ENCODE measurements at places on chromosomes 2 and 18.

DNA sequence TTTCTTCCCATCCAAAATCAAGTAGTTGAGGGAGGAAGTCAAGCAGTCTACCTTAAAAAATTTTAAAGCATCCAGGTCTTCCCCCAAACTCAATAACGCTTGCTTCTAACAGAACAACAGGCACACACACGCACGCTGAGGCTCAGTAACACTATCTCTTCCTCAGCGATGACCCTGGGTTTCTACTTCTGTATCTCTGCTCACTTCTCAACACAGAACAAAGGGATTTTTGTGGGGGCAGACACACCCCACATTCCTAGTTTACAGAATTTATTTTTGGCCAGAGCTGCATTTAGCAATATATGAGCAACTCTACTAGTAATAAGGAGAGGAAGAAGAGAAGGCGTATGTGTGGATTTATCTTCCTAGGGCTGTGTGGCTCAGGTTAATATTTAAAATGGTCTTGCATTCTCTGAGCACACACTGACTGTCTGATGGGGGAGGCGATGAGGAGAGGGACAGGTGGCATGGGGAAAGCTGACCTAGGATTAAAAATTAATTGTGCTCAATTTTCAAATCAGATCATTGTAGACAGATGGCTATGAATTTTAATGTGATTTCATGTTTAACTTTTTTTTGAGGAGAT is 71.3 kb upstream of the PPM1B start:
- DNase-seq, result no peak

DNA sequence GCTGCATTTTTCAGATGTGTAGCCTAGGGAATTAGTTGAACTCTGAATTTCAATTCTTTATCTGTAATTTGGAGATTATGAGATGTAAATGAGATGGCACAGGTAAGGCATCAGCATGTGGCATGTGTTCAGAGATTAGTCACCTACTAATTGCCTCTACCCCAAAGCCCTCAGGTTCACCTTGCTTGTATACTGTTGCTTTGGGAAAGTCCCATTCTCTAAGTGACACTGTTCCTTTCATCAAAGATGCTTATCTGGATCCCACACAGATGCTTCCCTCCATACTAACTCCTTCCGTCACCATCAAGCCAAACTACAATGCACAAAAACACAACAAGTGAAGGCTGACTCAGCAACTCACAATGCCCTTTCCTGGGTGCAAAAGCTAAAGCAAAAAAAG is 143.7 kb downstream of the LRATD1 start:
- DNase-seq, result no peak

DNA sequence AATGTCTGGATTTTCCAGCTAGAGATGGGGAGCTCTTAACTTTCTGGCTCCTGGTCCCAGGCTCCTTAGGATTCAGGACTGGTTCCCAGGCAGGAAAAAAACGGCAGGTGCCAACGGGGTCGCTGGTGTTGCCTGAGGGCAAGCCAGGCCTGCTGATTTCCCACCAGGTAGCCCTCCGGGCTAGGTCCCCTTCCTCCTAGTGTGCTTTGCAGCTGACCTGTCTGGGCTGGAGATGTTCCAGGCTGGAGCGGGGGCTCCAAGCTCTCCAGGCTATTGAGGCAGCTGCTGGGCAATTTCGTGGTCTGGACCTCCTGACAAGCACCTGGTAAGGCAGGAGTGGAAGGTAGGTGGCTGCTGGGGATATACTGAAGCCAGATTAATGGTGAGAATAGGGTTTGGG is 2.0 kb upstream of the MRPL53 start:
- no peak for DNase-seq

DNA sequence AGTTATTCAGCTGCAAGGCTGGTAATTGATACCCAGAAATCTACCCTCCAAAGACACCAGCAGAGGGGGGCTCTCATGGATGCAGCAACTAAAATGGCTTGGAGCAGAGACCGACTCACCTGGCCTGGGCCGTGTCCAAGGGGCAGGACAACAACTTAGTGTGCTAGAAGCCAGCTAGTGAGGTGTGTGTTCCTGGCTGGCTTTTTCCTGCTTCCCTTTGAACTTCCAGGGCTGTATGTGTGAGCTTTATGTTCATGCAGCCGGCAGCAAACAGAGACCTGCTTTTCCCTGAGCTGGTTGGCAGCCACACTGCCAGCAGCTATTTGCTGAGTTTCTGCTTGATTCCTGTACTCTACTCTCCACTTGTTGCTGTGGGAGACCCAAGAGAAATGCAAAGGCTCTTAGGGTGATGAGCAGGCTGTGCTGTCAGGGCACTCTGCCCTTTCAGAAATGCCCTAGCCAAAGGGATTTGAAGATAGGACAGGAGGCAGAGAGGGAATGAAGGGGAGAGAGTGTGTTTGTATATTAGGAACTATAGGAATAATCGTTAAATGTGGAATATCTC is 23.7 kb upstream of the GRP start:
- DNase-seq, result no peak

- no peak for DNase-seq
Observed at GRCh38 chr2:36410681-36411080, 55.1 kb downstream of the CRIM1 start.

GRCh38 chr2:190533968-190534309 is 583 bp downstream of the NEMP2 start:
- no peak for DNase-seq

- no peak for DNase-seq
Observed at GRCh38 chr2:205543937-205544702, 138.2 kb upstream of the NRP2 start.

GRCh38 chr2:121815216-121815615 is 59.8 kb downstream of the TSN start:
- no peak for DNase-seq

- DNase-seq, result no peak
Observed at GRCh38 chr2:85753035-85753524, 711 bp upstream of the ATOH8 start.

- DNase-seq, result no peak
Observed at GRCh38 chr2:13156916-13157315, 440.2 kb downstream of the TRIB2 start.

GRCh38 chr2:20446917-20447436 is at the start of gene RHOB:
Gene RHOB, plus strand, starts transcription at chr2:20447074. Its CDS starts 392 bp downstream, at chr2:20447466.
- DNase-seq, result peak; percentile 100

GRCh38 chr2:218871345-218872302 is 9.0 kb upstream of the WNT10A start:
- DNase-seq, result no peak
